Renal cortical epithelial cell (primary cell): ENCODE measurements at places on chromosomes 1 and 21. TPM values are rescaled to one million over a fixed set of nuclear protein-coding genes. Genes with fewer than 3 reads are reported as not detected.

The IL12RB2 gene
- 0.10 and 1.7 TPM in 2 replicates for total RNA-seq

The C1QTNF12 gene
- 0.40 TPM in 1 of 2 replicates, not detected in the other for total RNA-seq

The NOC2L gene
- total RNA-seq: 59.7 and 88.7 TPM in 2 replicates

The DRAXIN gene
- under 0.01 and 0.05 TPM in 2 replicates for total RNA-seq

The HHIPL2 gene
- 1.2 TPM in 1 of 2 replicates, not detected in the other for total RNA-seq

The GBP6 gene
- total RNA-seq: under 0.01 and 4.7 TPM in 2 replicates

The OR2M4 gene
- total RNA-seq: not detected in 2 replicates

The SLAMF6 gene
- total RNA-seq: not detected in 2 replicates

The STX12 gene
- 66.0 and 75.5 TPM in 2 replicates for total RNA-seq

The SELE gene
- total RNA-seq: not detected in 2 replicates

The HNRNPR gene
- 65.8 and 131 TPM in 2 replicates for total RNA-seq

The HSD11B1 gene
- total RNA-seq: not detected in 2 replicates

The TMCC2 gene
- total RNA-seq: 4.4 and 4.7 TPM in 2 replicates

The PRAMEF2 gene
- total RNA-seq: not detected in 2 replicates

The NEXN gene
- 6.4 and 22.4 TPM in 2 replicates for total RNA-seq

The COL11A1 gene
- 13.7 and 25.9 TPM in 2 replicates for total RNA-seq

The SMCP gene
- total RNA-seq: not detected in 2 replicates

The FMO5 gene
- total RNA-seq: 4.7 and 7.3 TPM in 2 replicates

The IGSF9 gene
- not detected in 2 replicates for total RNA-seq

The LDLRAD1 gene
- total RNA-seq: not detected in 2 replicates

The MEX3A gene
- 5.0 and 7.1 TPM in 2 replicates for total RNA-seq

The LAX1 gene
- total RNA-seq: 0.15 and 0.69 TPM in 2 replicates

The STXBP3 gene
- total RNA-seq: 72.4 and 89.8 TPM in 2 replicates

The LCE3E gene
- not detected in 2 replicates for total RNA-seq

The GSTM1 gene
- total RNA-seq: 8.0 and 15.1 TPM in 2 replicates

The FCAMR gene
- 0.69 and 3.6 TPM in 2 replicates for total RNA-seq

The NES gene
- total RNA-seq: 1.0 and 1.6 TPM in 2 replicates

The THEM5 gene
- not detected in 2 replicates for total RNA-seq

The KRTAP7-1 gene
- not detected in 2 replicates for total RNA-seq

The MATN1 gene
- total RNA-seq: not detected in 2 replicates

The SERPINC1 gene
- total RNA-seq: 0.35 TPM in 1 of 2 replicates, not detected in the other

The ETV3L gene
- total RNA-seq: not detected in 2 replicates

The CAMK1G gene
- 0.55 TPM in 1 of 2 replicates, not detected in the other for total RNA-seq

The SLC35F3 gene
- total RNA-seq: 2.7 and 8.3 TPM in 2 replicates

The S100B gene
- not detected in 2 replicates for total RNA-seq

The PBX1 gene
- total RNA-seq: 1.6 and 20.5 TPM in 2 replicates

The CD5L gene
- total RNA-seq: not detected in 2 replicates

The SH2D2A gene
- 0.30 TPM in 1 of 2 replicates, not detected in the other for total RNA-seq
